ENCODE measurements at places on chromosomes 6 and 20. TPM values are rescaled to one million over a fixed set of nuclear protein-coding genes. Genes with fewer than 3 reads are reported as not detected.

SIRPB2 gene
- 1.2 TPM for total RNA-seq

NNAT gene
- total RNA-seq: 31.4 TPM

SPTLC3 gene
- total RNA-seq: 28.1 TPM

CTAGE9 gene
- total RNA-seq: not detected

FAM209B gene
- not detected for total RNA-seq

TMEM74B gene
- total RNA-seq: 0.53 TPM

ENPP5 gene
- 5.2 TPM for total RNA-seq

HLA-C gene
- total RNA-seq: 108 TPM

CPNE5 gene
- total RNA-seq: 4.5 TPM

TCP11 gene
- total RNA-seq: 0.37 TPM

PPDPF gene
- 44.7 TPM for total RNA-seq

CLPSL1 gene
- not detected for total RNA-seq

OTOR gene
- total RNA-seq: 0.16 TPM

KCNB1 gene
- total RNA-seq: 3.5 TPM

SNPH gene
- total RNA-seq: 3.5 TPM

HLA-DRA gene
- 93.9 TPM for total RNA-seq

PRSS35 gene
- 47.9 TPM for total RNA-seq

TFAP2A gene
- total RNA-seq: 1.6 TPM

NOP56 gene
- total RNA-seq: 75.1 TPM

SRMS gene
- total RNA-seq: 0.48 TPM

NRSN1 gene
- 0.90 TPM for total RNA-seq

FARS2 gene
- 23.4 TPM for total RNA-seq

DAAM2 gene
- total RNA-seq: 21.1 TPM

SNAP25 gene
- total RNA-seq: 8.6 TPM

COL11A2 gene
- 1.3 TPM for total RNA-seq

GJA1 gene
- total RNA-seq: 160 TPM

SIRPG gene
- not detected for total RNA-seq

PRSS16 gene
- 2.0 TPM for total RNA-seq

TMEM181 gene
- 41.4 TPM for total RNA-seq

MEI4 gene
- total RNA-seq: 0.21 TPM

PHIP gene
- total RNA-seq: 89.9 TPM

Data from urinary bladder (tissue), 4 donors.